ENCODE measurements at places on chromosomes 16 and 17.

DNA sequence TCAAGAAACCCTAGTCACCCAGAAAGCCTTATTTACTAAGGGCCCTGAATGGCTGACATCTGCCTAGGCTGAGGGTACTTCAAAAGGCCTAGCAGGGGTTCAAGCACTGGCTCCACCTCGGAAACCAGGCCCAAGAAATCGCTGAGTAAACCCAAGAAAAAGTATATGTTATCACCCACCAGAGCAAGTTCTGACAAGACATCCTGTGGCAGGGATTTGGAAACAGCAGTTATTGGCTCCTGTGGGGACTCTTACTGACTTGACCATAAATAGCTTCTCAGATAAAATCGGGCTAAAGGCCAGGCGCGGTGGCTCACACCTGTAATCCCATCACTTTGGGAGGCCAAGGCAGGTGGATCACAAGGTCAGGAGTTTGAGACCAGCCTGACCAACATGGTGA is 12.2 kb downstream of the ATP6V0D1 start:
- DNase-seq, result no peak

- DNase-seq, result no peak
Measured at GRCh38 chr16:1495211-1495888, 2.2 kb downstream of the TELO2 start.

DNA sequence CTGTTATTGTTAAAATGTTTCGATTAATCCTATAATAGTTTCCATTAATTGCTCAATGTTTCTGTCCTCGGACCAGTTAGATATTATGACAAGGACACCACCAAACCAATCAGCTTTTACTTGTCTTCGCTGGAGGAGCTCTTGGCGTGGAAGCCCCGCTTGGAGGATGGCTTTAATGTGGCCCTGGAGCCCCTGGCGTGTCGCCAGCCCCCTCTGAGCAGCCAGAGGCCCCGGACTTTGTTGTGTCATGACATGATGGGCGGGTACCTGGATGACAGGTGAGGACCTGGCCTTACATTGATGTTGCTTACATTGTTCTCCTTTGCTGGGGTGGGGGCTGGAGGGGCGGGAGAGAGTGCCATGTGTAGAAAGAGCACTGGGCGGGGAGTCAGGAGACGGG is 3.0 kb downstream of the ENGASE start:
- no peak for DNase-seq

DNA sequence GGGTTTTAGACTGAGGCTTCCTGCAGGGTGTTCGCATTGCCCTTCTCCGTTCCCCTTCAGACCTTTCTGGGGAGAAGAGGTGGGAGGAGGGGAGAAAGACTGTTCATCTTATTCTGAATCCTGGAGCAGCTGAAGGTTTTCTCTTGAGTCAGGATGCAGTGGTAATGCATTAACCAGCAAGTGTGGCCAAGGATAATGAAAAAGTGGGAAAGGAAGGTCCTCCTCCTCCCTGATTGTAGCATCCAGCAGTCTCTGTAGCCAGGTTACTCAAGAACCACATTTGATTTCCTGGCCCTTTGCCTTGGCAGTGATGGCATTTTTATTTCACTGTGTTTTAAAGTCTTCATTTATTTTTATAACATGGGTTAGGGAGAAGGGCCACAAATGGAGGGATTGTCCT is 59.1 kb downstream of the CYLD start:
- no peak for DNase-seq
